ENCODE measurements at places on chromosomes 3 and 15.

- DNase-seq = no peak
Measured at GRCh38 chr3:58335652-58335947, 2.9 kb downstream of the PXK start.

- DNase-seq = no peak
Measured at GRCh38 chr3:89682556-89682955, 575.1 kb downstream of the EPHA3 start.

- DNase-seq = no peak
Measured at GRCh38 chr15:32641517-32642059, at the start of gene SCG5. Gene SCG5, plus strand, starts transcription at chr15:32641710. Its CDS starts 1,883 bp downstream, at chr15:32643593.

- no peak for DNase-seq
Measured at GRCh38 chr3:115982629-115983028, 359.3 kb downstream of the GAP43 start.

DNA sequence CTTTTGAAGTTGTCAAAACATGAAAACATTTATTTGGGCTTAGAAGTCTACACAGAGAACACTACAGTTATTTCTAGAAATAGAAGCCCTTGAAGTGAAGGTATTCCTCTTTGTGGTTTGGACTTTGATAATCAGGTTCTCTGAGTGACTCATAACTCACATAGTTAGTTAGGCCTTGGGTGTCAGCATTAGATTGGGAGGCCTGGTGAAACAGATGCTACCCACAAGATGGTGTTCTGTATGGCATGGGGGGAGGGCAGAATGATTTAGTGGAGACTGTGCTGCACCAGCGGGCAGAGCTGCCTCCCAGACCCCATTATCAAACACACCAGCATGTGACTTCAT lies 108.9 kb upstream of the ETV5 start:
- no peak for DNase-seq

DNA sequence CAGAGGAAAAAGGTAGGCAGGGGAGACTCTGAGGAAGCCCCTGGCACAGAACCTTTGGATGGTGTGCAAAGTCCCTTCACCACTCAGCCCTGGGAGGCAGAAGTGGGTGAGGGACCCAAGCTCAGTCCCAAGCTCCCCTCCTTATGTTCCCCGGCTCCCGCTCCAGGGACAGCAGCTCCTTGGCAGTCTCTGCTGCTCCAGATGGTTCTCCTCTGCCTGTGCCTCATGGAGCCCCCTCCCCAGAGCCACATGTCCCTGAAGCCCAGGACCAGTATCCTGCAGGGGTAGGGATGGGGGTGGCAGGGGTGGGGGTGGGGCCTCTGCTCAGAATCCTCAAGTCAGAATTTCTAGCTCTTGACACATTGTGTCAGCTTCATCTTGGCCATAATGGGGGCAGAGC lies 8.0 kb upstream of the CAMKV start:
- DNase-seq = no peak

DNA sequence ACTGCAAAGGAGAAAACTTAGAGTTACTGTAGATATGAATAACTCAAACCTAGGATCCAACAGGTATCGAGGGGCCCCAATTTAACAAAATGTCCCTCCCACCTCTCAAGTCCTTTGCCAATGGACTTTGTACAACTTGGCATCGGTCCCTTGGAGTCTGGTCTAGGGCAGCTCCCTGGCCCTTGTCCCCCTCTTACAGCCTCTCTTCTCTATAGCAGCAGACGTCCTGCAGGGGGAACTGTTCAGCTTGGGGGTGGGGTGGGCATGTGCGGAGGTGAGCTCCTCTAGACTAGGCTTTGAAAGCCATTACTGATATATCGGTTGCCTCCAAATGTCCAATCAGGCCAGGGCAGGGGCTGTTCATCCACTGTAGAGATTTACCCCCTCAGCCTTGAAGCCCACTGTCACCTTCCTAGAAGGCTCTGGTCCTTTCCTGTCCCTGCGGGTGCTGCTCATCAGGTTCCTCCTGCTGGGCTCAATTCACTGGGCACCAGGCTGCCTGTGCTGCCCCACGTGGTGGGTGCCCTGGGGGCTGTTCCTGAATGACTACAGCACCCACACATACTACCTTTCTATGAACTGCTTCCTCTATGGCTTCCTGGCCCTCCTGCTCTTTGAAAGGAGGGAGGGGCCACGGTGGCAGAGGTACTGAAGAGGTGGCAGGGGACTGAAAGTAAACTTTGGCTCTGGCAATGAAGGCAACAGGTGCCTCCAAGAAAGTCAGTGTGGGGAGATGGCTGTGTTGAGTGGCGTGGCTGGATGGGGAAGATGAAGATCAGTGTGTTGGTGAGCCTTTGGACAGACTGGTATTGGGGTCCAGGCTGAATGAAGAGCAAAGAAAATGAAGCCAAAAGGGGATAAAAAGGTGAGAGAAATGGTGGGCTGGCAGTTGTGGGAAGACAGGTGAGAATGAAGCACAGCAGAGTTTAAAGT lies 78.8 kb upstream of the MEX3B start:
- no peak for DNase-seq

GRCh38 chr3:133547432-133548041 lies 25.9 kb upstream of the CDV3 start:
- no peak for DNase-seq

- peak; percentile 33 for DNase-seq
Measured at GRCh38 chr3:196219194-196219969, 3.0 kb downstream of the SLC51A start.

DNA sequence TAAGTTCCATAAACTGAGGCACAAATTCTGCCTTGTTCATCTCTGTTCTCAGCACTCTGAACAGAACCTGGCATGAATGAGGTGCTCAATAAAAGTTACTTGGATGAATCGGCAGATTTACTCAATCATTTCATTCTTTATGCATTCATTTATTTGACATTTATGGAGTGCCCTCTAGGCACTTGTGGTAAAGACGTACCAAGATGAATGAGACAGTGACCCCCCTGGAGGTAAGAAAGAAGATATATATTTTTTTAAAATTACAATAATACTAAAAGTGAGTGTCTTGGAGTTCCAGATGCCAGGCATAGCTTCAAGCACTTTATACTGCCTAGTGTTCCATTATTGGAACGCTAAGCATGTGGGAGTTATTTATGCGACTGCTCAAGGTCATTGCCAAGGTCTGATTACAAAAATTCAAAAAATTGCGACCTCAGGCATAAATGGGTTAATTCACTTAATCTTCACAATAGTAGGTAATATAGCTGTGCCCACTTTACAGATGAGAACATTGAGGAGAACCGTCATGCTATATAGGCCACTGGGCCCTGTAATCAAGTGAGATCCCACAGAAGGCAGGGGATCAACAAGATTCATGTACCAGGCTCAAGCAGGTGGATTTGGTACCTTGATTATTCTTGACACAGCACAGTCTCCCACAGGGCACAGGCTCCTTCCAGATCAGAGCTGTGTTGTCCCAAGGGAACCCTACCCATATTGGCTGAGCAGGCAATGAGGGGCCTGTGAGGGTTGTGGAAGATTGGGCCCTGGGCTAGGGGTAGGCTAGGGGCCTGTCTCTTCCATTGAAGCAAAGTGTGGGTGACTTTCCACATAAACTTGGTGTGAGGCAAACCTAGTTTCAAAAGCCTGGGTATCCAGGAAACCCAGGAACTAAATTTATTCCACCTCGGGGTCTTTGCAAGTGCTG lies 10.7 kb downstream of the XIRP1 start:
- DNase-seq = no peak

DNA sequence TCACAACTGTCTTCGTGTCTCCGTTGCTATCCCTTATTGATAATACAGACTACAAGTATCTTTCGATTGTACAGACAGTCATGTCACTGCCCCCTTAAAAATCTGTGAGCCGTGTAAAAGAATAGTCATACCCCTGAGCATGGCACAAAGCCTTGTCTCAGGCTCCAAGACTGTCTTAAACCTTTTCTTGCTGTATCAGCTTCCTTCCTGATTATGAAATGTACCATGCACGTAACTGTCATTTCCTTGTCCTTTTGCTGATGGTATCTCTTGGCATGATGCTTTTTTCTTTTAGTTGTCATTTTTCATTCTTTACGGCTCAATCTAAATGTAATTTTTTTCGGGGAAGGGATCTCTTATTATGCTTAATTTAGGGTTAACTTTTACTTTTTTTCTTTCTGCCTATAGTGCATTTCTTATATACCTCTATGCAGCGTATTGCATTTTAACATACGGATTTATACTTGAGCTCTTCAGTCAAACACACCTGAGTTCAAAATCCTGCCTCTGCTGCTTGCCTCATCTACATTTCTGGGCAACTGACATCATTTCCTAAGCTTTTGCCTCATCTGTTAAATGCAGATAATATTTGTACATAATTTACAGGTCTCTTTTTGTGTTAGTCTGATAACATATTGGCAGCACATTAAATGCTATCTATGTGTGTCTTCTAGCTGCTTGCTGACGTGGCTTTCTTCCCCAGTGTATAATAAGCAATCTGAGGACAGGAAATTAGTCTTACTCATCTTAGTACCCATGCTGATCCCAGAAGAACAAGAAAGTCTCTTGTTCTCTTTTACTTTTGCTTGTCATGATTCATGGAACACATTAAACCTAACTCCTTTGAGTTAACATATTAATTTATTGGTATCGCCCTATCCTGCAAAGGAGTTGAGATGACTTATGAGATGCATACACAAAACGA lies 57.3 kb downstream of the ROBO2 start:
- no peak for DNase-seq

DNA sequence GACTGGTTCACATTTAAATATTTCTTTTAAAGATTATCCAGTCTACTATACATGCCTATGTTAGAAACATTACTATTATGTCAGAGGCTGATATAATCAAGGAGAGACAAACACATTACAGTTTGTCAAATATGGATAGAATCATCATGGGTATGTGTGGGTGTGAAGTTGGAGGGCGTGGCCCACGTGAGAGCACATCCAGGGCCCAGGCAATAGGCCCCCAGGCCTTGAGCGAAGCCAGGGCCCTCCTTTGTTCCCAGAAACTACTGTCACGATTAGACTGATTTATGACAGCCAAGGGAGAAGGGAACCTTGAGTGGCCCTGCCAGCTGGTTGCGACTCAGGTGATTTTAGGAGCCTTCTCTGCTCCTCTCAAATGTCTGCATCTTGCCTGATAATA lies 26.9 kb upstream of the LDHAL6B start:
- no peak for DNase-seq

- DNase-seq = no peak
Measured at GRCh38 chr3:63032881-63033280, 157.7 kb upstream of the CADPS start.

GRCh38 chr3:9172851-9173321 lies 76.6 kb downstream of the SRGAP3 start:
- DNase-seq = no peak

- DNase-seq = no peak
Measured at GRCh38 chr3:123941121-123941520, 19.9 kb downstream of the CCDC14 start.

DNA sequence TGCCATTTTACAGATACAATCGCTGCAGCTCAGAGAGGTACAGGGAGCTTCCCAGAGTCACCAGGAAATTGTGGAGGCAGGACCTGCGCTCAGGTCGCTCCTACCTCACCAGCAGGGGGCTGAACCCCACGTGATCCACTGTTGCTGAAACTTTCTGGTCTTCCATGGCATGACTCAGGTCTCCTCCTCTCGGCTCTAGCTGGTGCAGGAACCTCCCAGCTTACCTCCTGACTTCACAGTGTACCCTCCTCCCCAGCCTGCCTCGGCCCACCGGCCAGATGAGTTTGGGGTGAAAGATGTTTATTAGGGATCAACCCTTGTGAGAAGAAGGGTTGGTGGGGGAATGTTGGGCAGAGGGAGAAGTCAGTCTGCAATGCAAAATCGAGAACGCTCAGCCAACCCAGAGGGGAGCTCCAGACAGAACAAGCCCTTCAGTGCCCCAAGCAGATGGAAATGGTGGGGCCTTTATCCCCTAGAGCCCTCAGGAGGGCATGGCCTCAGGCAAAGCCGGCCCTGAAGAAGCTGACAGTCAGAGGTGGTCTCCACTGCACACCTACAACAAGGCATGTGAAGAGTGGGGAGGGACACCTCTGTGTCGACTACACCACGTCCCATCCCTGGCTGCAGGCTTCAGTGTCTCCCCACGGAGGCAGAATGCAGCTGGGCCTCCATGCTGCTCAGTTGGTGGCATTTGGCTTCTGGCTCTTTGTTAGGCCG lies 118.6 kb upstream of the PRR20G start:
- no peak for DNase-seq

DNA sequence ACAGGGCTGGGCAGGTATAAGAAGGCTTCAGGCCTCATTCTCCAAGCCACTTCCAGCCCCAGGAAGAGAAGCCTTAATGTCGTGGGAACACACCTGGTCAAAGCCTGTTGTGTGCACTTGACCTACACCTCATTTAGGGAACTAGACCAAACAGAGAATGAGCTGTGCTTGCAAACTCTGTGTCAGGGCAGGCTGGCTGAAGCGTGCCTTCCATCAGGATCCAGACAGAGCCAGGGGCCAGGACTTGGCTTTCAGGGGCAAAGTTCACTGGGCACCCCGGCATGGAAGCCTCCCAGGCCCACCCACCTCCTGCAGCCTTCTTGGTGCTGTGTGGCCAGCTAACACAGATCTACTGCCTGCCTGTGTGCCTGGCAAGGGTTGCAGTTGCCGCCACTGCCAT lies 11.5 kb downstream of the RBPMS2 start:
- DNase-seq = no peak

DNA sequence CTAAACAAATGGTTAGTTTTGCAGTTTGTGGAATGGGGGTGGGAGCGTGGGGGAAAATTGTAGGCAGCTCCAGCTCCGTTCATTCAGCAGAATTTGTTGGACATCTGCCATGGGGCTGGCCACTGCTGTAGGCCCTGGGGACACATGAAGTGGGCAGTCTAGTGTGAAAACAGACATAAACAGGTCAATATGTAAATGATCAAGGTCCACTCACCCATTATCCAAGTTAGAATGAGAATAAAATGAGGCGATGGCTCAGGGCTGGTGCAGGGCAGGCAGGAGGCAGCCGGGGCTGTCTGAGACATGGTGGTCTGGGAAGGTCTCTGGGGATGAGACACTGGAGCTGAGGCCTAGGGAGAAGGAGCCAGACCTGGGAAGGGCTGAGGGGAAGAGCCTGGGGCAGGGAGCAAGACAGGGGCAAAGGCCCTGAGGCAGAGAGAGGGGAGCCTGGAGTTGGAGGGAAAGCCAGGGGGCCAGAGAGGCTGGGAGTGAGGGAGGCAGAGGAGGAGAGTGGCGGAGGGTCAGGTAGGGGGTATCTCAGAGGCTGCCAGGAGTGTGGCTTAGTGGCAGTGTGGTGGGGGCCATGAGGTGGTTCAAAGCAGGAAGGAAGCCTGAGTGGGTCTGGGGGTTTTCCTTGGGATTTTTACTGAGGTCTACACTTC lies 6.2 kb upstream of the SLC6A6 start:
- DNase-seq = no peak

GRCh38 chr3:45167011-45167911 lies 21.1 kb upstream of the CDCP1 start:
- DNase-seq = peak; percentile 91

DNA sequence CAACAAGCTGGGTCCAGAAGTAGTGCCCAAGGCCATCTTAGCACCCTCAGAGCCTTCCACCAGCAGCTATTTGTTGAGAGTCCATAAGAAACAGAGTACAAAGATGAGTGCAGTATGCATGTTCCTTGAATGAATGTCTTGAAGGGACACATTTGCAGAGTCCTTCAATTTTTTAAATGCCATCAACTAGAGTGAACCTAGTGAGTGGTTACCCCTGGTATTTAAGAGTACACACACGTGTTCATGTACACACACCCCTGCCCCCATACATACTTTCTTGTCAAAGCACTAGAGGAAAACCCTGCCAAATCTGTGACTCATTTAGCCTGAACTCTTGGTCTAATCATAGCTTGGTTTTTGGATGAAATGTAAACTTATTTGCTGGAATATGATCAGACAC lies 84.5 kb upstream of the GALNT15 start:
- no peak for DNase-seq

- peak; percentile 9 for DNase-seq
Measured at GRCh38 chr3:71064291-71064955, 519.1 kb downstream of the FOXP1 start.

GRCh38 chr15:34679291-34679690 lies 75.5 kb downstream of the GJD2 start:
- DNase-seq = no peak

Measured in gastrocnemius medialis (tissue), 4 donors.